GM23248 (cell line): ENCODE measurements at places on chromosomes 13 and 19.

DNA sequence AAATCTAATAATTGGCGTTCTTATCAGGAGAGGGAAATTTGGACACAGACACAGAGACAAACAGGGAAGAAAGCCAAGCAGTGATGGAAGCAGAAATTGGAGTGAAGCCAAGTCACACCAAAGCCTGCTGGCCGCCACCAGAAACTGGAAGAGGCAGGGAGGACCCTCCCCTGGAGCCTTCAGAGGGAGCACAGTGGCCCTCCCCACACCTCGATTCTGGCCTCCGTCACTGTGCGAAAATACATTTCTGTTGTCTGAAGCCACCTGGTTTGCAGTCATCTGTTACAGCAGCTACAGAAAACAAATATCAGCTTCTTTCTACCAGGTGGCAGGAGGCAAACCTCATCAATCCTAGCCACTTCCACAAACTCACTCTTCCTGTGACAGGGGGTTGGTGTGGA is 8.3 kb upstream of the TLE6 start:
- DNase-seq = peak; percentile 44

DNA sequence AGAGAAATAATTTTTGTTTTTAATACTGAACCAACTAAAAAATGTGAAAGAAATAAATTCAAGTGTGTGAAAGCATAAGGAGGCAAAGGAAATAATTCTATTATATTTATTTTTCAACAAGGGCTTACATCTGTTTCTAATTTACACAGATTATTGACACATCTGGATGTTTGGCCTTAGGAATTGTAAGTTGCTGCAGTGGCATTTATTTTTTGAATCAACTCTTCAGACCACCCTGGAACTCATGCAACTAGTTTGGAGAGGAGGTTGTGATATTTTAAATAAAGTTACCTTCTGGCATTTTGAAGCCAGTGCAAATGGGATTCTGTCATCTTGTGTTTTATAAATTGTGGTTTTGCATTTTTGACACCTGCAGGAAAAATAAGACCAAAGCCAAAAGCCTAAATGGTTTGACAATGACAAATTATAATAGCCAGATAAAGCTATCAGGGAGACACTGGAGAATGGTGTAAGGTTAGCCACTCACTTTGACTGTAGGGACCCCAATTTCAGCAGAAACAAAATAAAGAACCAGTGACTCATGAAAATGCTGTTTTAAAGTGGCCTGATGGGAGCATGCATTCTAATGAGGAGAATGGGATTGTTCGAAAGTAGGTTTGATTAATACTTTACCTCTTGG is 192.9 kb downstream of the KLF5 start:
- no peak for DNase-seq

DNA sequence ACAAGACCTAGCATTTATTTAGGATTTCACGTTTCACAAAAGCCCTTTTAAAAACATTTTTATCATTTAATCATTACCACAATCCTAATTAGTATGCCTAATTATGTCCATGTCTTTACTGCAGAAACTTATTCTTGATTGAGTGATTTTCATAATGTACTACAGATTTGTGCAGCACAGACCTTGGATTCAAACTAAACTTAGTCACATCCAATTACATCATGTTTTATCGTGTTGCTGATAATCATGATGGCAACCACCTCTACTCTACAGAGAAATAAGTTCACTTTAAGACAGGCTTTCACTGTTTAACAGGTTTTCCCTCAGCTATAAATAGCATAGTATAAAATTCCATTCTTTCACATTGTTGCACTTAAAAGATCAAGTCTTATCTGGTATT is 240.9 kb upstream of the RFC3 start:
- peak; percentile 10 for DNase-seq

DNA sequence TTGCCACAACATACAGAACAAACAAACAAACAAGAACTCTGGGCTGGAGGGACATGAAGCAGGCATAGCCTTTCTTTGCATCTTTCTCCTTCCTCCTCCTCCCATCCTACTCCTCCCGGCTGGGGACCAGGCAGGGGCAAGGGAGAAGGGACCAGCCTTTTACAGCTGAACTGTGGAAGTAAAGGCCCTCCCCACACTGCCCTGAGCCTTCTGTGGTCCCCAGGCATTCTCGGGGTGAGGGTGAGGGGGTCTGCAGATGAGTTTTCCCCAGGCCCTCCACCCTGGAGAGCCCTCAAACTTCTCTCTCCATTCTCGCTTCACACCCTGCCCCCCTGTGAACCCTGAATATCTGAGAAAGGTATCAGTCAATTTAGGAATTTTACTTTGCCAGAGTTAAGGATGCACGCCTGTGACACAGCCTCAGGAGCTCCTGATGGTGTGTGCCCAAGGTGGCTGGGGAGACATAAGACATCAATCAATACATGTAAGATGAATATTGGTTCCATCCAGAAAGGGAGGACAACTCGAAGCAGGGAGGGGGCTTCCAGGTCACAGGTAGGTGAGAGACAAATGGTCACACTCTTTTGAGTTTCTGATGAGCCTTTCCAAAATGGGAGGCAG is 170.9 kb downstream of the COL4A1 start:
- no peak for DNase-seq

DNA sequence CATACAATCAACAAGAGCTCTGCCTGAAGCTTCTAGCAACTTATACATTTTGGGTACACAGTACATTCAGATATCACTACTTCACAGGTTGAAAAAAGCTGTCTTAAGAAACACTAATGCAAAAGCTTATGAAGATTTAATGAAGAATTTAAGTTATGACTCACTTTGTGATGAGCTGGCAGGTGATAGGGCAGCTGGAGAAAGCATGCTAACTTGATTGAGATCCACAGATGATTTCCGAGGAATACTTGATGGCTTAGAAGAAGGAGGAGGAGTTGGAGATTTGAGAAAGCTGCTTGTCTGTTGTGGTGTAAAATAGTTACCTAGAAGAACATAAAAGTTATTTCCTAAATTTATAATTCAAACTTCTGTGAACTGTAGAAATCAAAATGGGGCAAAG is 23.3 kb downstream of the EXOSC8 start:
- DNase-seq = peak; percentile 75

DNA sequence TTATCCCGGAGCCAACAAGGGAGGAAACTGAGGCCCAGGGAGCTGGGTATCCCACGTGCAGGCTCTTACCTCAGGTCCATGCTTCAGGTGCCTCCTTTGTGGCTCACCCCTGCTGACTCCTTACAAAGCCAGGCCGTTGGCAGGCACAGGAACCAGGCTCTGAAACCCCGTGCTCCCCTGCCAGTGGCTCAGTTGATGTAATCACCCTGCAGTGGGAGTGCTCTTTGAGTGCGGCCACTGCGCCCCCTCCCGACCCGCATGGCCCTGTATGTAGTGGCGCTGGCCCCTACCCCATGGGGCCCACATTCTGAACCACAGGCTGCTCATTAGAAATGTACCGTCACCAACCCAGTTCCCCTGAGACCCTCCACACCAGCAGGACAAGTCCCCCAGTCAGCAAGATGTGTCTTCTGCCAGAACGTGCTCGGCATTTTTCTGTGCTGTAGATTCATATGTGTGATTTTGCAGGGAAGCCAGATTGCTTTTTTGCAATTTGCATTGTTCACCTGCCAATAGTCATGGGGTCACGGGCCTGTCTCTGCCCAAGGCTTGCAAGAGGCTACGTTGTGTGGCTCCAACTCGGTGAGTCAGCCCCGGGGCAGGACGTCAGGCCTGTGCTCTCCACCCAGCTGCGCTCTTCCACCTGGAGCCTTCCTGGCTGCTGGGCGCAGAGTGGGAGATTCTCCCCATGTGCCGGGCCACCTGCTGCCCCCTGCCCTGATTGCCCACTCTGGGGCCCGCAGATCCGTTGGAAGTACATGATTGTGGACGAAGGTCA is 60.3 kb downstream of the SMARCA4 start:
- DNase-seq = no peak

- DNase-seq = peak; percentile 55
Observed at GRCh38 chr19:39182174-39182505, 14.6 kb upstream of the NCCRP1 start.

GRCh38 chr19:41934849-41935374 is 6.7 kb upstream of the ERFL start:
- peak; percentile 60 for DNase-seq

DNA sequence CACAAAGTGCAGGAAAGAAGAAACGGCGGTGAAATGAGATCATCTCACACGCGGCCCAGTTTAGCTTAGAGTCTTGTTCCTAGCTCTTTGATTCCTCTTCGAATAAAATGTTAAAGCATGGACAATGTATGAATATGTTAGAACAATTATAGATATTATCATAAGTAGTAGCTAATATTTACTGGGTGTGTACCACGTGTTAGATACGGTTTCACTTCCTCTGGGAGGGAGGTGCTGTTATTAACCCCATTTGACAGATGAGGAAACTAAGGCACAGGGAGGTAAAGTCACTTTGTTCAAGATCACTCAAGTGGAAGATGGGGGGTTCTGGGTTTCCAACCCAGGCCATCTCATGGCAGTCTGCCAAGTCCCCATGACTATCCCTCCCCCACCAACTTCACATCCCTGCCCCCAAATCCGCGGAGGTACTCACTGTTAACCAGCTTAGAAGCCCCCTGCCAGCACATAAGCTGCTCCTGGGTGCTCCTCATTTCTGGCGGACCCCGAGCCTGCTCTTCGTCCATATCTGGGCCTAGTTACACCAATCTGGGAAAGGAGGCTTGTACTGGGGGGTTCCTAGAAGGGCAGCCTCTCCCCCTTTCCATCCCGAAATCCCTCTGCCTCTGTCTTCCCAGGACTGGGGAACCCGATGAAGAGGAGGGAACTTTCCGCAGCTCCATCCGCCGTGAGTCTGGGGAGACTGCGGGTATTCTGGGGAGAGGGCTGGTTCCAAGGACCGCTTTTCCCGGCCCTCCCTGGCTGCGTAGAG is 1.0 kb upstream of the FXYD7 start:
- DNase-seq = no peak

DNA sequence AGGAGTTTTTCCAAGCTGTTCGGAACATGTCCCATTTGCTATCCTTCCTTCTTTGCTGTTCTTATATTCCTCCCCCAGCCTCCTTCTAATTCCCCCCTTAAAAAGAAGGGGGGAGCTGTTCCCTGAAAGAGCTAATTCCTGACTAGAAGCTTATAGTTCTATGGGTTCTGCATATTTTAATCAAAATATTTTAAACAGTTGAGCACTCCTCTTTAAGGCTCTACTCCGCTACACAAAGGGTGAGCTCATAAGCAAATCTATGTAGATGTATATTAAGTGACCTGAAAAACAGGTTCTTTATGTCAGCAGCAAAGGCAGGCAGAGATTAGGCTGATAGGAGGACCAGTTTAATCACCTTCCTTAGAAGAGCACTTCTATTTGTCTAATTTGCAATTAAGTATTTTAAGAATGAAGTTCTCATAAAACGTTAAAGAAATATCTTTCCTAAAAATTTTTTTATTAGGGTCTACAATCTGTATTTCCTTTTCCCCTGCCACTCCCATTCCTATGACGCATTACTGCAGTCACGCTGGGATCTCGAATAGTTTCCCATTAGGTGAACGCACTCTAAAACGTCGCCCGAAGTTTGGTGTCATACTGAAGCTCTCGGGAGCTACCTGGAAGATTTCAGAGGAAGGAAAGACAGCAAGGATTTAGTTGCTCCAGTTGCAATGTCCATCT is 5.2 kb downstream of the EFNB2 start:
- no peak for DNase-seq

DNA sequence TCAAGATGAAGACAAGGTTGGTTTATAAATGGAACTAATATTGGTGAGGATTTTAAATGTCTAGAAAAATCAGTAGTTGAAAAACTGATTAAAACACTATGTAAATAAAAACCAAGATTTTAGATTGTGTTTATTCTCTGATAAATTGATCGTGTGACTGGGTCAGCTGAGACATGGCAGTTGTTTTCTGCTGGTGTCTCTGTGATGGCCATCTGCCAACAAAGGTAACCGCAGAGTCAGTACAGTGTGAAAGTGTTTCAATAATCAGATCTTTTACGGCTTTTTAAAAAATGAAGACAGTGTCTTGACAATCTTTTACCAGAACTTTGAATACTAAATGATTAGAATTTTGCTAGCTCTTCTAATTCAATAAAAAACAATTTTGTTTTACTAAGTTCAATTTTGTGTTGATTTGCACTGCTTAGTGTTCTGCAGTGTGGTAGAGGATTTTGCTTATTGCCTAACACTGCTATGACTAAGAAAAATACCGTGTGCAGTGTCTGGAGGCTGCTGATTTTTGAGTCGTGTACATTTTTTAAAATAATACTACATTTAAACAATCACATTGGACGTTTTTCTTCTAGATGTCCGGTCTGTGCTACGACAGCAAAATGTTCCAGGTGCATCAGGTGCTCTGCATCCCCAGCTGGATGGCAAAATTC is 32.7 kb upstream of the GPR183 start:
- DNase-seq = peak; percentile 71

DNA sequence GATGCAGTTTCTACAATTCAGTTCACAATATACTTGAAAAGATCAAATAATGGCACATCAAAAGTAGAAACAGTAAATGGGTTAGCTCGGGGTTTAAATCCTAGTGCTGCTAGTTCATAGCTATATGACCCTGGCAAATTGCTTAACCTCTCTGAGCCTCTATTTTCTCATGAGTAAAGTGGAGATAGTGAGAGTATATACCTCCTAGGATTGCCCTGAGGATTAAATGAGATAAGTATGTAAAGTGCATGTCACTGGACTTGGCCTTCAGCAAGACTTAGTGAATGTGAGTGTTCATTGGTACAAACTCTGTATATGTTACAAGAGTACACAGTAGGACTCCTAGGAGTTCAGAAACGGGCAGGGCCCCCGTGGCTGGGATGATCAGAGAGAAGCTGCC is 248.3 kb downstream of the DLEU7 start:
- DNase-seq = no peak

DNA sequence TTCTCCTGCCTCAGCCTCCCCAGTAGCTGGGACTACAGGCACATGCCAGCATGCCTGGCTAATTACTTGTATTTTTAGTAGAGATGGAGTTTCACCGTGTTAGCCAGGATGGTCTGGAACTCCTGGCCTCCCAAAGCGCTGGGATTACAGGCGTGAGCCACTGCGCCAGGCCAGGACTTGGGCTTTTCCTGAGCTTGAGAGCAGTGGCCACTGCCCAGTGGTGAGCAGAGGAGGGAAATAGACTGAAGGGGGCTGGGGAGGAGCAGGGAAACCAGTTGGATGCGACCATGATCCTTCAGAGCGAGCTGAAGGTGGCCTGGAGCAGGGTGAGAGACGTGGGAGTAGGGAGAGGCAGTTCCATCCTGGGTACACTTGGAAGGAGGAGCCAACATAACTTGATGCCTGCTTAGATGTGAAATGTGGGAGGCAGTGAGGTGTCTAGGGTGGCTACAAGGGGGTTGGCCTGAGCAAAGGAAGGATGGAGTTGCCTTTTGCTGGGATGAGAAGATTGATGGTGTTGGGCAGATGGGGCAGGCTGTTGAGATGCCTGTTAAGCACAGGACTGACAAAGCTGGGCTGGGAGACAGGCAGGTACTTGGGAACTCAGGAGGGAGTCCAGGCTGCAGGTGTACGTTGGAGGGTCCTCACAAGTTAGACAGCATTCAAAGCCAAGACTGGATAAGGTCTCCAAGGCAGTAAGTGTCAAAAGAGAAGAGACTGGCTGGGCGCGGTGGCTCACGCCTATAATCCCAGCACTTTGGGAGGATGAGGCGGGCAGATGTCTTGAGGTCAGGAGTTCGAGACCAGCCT is 31.8 kb downstream of the KCTD15 start:
- DNase-seq = no peak

GRCh38 chr13:27403203-27403678 is 21.2 kb upstream of the GTF3A start:
- peak; percentile 79 for DNase-seq

GRCh38 chr19:2952953-2953481 is 8.2 kb upstream of the ZNF77 start:
- DNase-seq = peak; percentile 64
